ENCODE measurements at places on chromosomes 4 and X.
A peak's percentile ranks its signal among the peaks of the same experiment; 100 is the strongest.

DNA sequence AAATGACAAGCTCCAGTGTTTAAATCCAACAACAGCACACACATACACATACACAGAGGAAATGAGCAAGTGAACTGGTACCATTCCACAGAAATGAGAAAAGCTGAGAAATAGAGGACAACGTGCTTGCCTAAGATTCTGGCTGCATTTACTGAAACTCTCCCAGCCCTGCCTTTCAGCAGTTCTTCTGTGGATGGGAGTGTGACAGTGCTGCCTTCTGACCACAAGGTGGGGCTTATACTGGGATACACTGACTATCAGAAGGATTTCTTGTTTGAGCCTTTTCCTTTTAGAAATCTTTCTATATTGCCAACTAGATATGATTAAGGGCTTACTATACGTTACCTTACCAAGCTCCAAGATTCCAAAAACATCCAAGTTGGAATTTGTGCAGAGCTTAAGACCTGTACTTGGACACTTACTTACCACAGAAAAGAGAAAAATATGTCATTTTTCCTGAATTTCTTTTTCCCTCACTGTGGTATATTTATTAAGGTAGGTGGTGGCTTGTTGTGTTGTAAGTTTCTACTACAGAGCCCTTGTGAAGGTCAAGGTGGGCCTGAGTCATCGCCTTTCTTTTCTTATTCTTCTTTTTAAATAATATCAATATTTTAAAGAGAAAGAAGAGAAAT lies 10.7 kb upstream of the CXCL8 start:
- no peak for DNase-seq

DNA sequence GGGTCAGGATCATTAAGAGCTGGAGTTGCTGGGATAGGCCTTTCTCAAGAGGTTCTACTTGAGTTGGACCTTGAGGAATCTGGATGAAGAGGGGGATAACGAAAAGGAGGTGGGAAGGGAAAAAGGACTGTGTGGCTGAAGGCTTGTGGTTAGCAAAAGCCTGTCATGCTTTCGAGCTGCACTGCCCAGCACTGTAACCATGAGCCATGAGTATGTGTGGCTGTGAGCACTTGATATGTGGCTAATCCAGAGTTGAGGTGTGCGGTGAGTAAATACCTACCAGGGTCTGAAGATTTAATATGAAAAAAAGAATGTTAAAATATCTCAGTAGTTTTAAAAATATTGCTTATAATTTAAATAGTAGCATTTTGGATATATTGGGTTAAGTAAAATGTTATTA lies 11.4 kb downstream of the TMEM165 start:
- no peak for DNase-seq

DNA sequence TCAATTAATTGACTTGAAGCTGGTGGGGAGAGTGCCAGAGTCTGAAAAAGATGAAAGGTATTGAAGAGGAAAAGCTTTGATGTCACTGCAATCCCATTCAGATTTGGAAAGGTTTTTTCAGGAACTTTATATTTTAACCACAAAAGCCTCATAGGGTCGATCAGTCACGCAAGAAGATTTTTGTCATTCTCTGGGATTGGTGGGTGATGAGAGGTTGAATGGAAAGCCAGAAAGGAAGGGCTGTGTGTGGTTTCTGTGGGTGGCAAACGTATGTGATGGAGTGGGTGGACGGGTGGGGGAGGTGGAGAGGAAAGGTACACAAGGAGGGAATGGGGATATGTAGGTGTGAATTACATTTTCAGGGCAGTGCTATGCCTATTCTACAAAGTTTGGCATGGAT lies 173.8 kb upstream of the SCML1 start:
- no peak for DNase-seq

- no peak for DNase-seq
These were observed 17.9 kb downstream of the NALF2 start for GRCh38 chrX:69522052-69522451.

DNA sequence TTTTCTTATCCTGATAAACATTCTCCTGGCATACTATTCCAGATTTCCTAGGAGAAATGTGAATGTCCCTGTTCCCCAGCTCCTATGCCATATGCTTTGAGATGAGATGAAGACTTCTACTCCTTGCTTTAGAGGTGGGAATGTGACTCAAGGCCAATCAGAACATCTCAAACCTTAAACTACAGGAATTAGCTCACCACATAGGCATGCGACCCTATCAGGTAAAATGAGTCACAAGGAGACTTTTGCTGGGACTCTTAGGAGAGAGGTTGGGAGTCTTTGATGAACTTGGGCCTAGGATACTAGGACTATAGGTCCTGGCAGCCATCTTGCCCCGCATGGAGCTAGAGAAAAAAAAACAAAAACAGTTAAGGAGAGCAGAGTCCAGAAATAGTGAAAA lies 5.8 kb upstream of the USO1 start:
- DNase-seq, result no peak

DNA sequence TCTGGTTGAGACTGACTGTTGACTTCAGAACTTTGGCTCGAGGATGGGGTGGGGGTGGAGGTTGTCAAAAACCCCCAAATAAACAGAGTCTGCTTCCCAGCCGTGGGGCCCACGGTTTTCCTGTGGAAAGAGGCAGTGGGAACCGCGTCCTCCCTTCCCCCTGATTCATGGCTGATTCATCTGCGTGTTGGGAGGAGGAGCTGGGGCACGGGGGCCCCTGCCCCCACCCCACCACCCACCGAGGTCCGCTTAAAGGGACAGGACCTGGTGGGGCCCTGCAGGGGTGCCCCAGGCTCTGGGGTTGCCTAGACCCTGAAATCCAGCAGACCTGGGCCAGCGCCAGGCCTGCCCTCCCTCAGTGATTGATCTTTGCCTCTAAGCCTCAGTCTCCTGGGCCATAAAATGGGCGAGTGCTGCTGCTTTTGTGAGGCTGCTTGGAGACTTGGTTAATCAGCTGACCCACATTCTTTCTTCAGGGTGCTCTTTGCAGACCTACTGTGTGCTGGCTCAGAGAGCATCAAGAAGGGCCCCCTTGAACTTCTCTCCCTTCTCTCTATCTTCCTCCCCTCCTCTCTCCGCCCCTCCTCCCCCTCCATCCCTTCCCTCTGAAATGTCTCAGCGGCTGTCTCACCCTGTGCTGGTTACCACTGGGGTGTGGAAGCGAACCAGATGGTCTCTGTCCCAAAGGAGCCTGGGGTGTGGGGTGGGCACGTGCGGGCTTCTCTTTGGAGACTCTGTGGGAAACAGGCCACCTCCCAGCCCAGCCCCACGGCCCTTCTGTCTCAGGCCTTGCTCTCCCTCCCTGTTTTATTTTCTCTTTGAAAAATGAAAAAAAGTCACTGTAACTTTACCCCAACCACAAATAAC lies 9.1 kb downstream of the HTRA3 start:
- DNase-seq, result no peak

DNA sequence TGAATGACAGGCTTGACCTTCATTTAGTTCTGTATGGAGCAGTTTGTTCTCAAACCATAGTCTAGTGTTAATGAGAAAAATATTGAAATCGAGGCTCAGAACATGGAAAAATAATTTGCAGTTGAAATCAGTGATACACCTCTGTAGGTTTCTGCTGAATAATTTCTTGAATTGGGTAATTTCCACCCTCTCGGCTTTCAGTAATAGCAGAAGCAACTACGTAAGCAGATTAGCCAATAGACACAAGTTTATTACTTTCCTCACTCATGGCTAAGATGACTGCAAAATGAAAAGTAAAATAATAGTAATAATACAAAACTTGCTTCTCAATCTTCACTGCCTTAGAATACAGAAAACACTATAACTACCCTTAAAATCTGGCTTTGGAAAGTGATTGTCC lies 46.0 kb downstream of the USP38 start:
- peak; percentile 9 for DNase-seq

Data from GM06990 (cell line).